Fibroblast of skin of left quadriceps (primary cell): ENCODE measurements at places on chromosomes 2 and 18.

GRCh38 chr2:15163326-15163725, 397.8 kb downstream of the NBAS start:
- no peak for DNase-seq

DNA sequence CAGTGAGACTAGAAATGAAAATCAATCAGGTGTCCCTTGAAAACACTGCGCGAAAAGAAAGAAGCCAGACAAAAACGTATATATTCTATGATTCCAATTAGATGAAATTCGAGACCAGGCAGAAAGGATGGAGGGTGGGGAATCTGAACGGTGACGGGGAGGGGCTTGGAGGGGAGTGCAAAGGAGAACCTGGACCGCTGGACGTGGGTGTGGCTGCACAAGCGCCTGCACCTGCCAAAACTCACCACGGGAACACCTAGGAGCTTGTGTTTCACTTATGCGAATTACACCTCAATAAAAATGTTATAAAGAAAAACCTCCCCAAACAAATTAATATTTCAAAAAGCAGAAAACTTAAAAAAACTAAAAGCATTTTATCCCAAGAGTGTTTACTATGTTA, 21.9 kb downstream of the THAP4 start:
- no peak for DNase-seq

GRCh38 chr18:42113529-42114191, 158.6 kb downstream of the PIK3C3 start:
- peak; percentile 45 for DNase-seq

DNA sequence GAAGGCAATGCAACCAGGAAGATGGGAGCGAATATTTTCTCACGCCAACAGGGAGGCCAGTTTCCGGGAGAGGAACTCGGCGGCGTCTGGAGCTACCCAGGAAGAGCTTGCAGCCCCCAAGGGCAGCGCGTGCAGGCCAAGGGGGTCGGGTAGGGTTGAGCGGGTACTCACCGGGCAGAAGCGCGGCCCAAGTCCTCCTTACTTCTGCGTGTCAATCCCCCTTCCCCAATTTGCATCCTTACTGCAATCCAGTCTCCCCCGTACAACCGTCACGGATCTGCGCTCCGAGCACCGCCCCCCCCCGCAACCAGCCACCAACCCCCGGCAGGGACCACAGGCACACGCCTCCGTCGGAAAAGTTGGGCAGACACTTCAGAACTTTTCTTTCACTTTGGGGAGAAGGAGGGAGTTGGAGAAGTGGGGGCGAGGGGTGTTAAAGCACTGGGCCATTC, 1.3 kb downstream of the ATP8B1 start:
- no peak for DNase-seq

- no peak for DNase-seq
These were observed 6.3 kb downstream of the BOK start for GRCh38 chr2:241564596-241565410.
